ENCODE measurements at places on chromosomes 5 and 9.

DNA sequence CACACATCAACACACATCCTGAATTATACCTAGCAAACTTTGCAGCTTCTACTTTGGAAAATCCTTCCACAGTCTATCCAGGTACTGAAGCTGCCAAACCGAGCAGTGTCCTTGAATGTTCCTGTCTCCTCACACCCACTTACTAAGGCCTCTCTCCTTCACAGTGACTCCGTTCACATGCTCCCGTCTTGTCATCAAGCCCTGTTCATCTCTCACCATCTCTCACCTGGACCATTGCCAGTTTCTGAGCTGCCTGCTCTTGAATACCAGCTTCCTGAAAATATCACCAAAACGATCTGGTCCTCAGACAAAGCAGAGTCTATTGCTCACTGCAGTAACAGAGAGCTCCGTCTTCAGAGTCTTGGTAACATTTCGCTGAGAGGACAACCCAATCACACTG lies 57.4 kb downstream of the GCNT1 start:
- no peak for DNase-seq

- no peak for DNase-seq
Measured at GRCh38 chr9:121788686-121789366, 137.4 kb downstream of the DAB2IP start.

GRCh38 chr5:151619812-151620460 lies 28.8 kb upstream of the FAT2 start:
- DNase-seq: no peak

- no peak for DNase-seq
Measured at GRCh38 chr5:32831624-32832023, 120.5 kb downstream of the NPR3 start.

DNA sequence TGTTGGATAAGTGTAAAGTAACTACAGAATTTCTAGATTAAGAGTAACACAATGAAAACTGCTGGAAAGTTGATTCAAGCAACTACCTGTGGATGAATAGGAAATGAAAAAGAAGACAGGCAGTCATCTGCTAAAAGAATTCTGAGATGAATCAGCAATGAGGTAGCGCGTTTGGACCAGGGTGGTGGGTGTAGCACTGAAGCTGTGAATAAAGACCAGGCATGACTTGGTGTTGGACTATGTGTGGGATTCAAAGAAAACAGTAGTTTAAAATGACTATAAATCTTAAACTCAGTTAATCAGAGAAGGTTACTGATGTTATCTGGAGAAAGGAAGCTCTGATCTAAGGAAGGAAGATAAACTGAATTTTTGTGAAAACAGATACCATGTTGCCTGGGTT lies 159.8 kb downstream of the FBN2 start:
- DNase-seq: no peak

DNA sequence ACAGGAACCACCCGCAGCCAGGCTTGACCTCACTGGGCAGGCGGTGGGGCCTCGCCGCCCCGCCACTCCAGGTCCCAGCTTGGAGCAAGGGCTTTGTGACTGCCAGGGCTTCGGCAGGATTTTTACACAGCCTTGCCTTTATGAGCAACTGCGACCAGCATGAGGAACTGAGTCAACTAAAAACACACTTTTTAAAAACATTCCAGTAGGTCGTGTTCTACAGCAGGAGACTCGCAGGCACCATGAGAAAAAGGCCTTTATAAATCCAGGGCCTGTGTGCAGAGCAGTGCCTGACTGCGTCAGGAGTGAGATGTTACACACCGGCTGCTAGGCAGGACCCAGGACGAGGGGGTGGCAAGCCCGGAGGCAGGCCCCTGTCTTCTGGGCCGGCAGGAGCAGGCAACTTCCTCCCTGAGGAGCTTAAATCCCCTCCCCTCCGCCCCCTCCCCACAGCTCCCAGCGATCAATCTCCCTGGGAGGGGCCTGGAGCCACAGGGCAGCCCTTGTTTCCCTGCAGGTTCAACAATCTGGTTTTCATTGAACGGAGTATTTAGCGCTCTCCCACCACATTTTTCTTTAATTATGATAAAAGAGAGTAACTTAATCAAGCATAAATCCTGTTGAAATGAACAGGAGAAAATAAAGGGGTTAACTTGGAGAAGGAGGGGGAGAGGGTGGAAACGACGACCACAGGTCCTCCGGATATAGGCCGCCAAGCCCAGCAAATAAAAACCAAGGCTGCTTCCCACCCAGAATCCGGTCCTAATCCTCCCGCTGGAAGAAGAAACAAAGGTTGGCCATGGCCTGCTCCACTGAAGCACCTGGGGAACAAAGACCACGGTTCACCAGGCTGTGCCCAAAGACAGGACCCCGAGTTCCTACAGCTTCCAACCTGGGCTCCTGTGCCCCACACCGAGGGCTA lies 92.5 kb downstream of the ROR2 start:
- no peak for DNase-seq

GRCh38 chr5:133564921-133565565 lies 47.3 kb downstream of the FSTL4 start:
- no peak for DNase-seq

All from GM19239 (cell line).